HFFc6 (cell line): ENCODE measurements at places on chromosomes 7 and 10.
A peak's percentile ranks its signal among the peaks of the same experiment; 100 is the strongest.

DNA sequence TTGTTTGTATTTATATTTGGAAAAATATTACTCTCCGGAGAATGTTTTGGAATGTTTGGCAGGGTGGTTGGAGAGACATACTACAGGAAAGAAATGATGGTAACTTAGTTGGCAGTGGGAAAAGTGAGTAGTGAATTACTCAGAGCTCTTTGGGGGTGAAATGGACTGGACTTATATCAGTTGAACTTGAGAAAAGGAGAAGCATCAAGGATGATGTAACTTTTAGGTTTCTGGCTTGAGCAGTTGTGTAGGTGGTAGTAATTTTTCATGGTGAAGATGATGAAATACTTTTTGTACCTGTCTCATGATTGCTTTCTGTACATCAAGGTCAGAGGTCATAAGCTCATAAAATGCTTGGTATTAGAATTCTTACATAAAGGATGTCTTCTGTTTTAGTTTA lies 617.2 kb downstream of the AUTS2 start:
- H3K27me3 ChIP-seq: no peaks in the 10 kb centered on the region; the same call in 1 of the 2 replicates
- no peaks in the 10 kb centered on the region for H3K4me1 ChIP-seq
- no peak for DNase-seq
- H3K36me3 ChIP-seq: no peaks in the 10 kb centered on the region
- H3K4me3 ChIP-seq: no peak overlapping the region

DNA sequence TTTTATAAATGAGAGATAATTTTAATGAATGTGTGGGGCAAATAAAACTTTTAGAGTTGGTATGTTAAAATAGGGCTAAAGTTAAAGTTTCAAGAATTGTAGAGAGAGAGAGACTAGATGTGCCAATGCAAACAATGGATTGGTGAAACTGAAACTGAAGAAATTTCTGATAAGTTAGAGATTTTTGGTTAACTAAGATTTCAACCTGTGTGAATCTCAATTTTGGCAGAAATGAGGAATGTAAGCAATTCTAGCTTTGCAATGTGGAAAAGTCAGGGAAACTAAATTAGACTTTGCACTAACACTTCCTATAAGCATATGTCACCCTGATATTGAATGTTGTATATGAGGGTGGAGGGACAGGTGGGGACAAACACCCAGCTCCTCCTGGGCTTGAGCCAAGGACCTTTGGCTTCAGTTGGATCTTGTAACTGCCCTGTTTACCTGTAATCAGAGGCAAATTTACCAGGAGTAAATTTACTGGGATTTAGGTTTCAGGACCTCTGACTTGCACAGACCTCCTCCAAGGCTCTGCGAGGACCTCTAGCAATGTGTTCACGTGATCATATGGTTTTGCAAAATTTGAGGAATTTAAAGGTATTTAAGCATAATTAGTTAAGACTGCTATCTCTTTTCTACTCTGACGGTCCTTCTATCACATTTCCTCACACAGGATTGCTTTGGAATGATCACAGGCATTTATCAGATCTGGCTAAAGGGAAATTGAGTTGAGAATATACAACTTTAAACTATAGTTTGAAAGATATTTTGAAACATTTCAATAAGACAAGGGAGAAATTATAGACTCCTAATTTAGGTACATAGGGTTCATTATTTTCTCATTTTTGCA lies 33.1 kb upstream of the RPA3 start:
- no peaks in the 10 kb centered on the region for H3K27me3 ChIP-seq
- 0 out of 2 replicates have a peak, but pooled peaks cover 6% of the 10 kb centered on the region for H3K4me1 ChIP-seq
- DNase-seq: no peak
- no peak overlapping the region for H3K4me3 ChIP-seq

GRCh38 chr10:89515031-89515841 lies 20.2 kb downstream of the SLC16A12 start:
- H3K27me3 ChIP-seq: peaks cover 9% of the 10 kb centered on the region
- peak; percentile 94 for DNase-seq
- peaks cover 62% of the 10 kb centered on the region for H3K4me1 ChIP-seq
- H3K36me3 ChIP-seq: no peaks in the 10 kb centered on the region; the same call in 1 of the 2 replicates

DNA sequence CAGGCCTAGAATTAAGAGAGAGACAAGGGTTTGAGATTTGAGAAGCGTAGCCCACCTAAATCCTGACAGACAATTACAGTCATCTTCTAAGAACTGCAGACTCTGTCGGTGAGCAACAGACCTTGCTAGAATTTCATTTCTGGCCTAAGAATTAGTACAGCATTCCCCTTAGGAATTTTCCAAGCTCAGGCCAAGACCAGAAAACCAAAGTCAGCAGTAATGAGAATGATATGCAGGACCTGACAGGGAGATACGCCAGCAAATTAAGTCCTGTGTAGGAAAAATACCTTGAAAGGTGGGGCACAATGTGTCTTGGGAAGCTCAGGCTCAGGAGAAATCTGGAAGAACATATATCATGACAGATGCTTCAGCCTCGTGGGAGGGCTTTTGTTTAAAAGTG lies 52.7 kb upstream of the HERPUD2 start:
- peaks cover 2% of the 10 kb centered on the region; the same call in 1 of the 2 replicates for H3K27me3 ChIP-seq
- DNase-seq: no peak
- H3K4me1 ChIP-seq: peaks cover 33% of the 10 kb centered on the region

DNA sequence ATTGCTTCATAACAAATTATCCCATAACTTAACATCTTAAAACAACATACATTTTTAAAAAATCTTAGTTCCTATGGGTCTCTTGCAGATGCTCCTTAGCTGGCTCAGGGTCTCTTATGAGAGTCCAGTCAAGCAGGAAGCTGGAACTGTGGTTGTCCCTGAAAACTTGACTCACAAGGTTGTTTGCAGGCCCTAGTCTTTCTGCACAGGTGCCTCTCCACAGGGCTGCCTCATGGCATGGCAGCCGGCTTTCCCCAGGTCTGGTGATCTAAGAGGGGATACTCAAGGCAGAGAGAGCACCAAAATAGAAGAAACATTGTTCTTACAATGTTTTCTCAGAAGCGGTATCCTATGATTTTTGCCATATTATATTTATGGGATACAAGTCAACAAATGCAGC lies 127.1 kb downstream of the CDK14 start:
- DNase-seq: no peak
- no peak overlapping the region for H3K27ac ChIP-seq
- H3K4me3 ChIP-seq: no peak overlapping the region
- no peaks in the 10 kb centered on the region for H3K27me3 ChIP-seq
- H3K4me1 ChIP-seq: peaks cover 75% of the 10 kb centered on the region
- H3K36me3 ChIP-seq: no peaks in the 10 kb centered on the region; the same call in 1 of the 2 replicates

DNA sequence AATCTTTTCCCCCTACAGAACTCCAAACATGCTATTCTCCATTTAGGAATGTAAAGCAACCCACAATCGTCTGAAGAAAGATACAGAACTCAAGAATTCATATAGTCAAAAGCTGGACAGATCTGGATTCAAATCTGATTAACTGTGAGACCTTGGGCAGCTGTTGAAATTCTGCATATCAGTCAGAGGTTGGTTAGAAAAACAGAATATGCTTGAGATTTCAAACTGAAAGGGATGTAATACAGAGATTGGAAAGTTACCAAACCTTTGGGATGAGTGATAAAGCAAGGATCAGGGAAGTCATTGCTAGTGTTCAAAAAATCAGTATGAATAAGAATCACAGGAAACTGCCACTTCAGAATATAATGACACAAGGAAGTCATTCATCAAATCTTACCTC lies 406.6 kb downstream of the HTR7 start:
- no peaks in the 10 kb centered on the region; the same call in 1 of the 2 replicates for H3K4me1 ChIP-seq
- no peak for DNase-seq
